ENCODE measurements at places on chromosomes 2 and 18. TPM values are rescaled to one million over a fixed set of nuclear protein-coding genes. Genes with fewer than 3 reads are reported as not detected.

Gene SLC14A1
- total RNA-seq, result not detected

Gene CCDC74B
- 12.2 TPM for total RNA-seq

Gene SLC4A3
- 15.8 TPM for total RNA-seq

Gene TLK1
- total RNA-seq, result 82.5 TPM

- DNase-seq, result no peak
Measured at GRCh38 chr2:64244037-64244416, 99.8 kb upstream of the PELI1 start.

- no peak for DNase-seq
Measured at GRCh38 chr18:24586662-24587360, 126.4 kb downstream of the HRH4 start.

GRCh38 chr2:219533930-219534661, 9.5 kb downstream of the CHPF start:
- no peak for DNase-seq

DNA sequence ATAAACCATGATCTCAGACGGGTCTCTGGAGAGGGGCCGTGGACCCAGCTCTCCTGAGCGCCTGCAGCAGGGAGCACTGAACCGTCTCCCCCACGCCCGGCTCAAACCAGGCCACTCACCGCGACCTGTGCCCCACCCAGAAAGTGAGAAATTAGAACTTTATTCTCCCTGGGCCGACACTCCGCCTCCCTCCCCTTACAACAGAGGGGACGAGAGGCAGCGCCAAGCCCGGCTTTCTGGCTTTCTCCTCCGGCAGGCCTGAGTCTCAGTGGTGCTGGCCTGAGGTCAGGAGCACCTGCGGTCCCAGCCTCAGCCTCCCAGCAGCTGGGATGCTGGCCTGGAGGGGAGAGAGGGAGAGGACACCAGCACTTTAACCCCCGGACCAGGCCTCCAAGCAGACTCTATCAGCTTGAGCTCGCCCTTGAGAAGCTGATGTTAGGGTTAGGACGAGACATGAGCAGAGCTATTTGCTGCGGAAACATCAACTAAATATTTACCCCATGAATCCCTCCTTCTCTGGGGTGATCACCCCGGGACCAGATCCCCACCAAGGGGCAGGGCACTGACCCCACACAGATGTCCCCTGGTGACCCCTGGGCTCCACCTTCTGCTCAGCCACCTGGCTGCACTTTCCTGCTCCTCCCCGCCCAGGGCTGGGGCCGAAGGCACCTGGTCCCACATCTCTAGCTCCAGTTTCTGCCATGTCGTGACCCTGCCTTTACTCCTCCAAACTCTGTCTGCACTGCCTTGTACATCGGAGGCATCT, 856.3 kb upstream of the SALL3 start:
- DNase-seq, result no peak

- DNase-seq, result no peak
Measured at GRCh38 chr18:74632351-74632679, 34.6 kb downstream of the ZNF407 start.

DNA sequence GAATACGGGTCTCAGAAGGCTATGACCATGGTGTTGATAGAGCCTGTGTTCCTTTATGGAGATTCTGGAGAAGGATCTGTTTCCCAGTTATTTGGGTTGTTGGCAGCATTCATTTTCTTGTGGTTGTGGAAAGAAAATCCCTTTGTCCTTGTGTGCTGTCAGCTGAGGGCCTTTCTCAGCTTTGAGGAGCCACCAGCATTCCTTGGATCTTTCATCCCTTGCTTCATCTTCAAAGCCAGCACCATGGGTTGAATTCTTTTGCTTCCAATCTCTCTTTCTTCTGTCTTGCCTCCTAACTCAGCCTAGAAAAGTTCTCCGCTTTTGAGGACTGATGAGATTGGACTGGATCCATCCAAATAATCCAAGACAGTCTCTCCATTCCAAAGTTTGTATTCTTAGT, 103.2 kb upstream of the MMADHC start:
- no peak for DNase-seq

DNA sequence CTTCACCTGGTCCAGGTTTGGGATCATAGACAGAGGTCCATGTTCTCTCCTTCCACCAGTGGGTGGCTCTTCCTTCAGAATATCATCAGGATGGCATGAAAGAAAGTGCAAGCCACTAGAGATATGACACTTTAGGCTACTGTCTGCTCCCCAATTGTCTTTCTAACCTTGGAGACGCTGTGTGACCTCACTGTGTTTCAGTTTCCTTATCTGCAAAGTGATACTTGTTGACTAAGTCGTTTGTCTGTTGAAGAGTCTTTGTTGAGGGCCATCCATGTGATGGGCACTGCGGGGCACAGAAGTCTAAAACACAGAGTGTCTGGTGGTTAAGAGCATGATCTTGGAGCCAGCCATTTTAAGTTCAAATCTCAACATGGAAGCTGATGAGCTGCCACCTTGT, 259.9 kb upstream of the THSD7B start:
- DNase-seq, result no peak

All from endodermal cell (in vitro differentiated cells).